ENCODE measurements at places on chromosomes 13 and 19.

DNA sequence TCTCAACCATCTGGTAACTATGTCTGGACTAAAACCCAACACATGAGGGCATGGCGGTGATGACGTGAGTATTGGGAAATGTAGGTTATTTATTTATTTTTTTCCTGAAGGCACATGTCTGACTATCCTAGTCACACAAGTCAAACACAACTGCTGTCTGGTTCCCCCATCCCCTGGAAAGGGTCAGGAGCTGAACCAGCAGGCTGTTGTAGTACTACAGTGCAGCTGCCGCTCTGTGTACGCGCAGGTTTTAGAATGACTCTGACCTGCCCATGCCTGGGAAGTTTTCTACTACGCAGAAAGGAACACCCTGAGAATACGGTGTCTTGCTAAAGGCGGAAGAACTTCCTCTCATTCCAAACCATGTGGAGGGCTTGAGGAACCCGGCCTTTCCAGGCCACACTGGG lies 1.2 kb downstream of the SLC7A1 start:
- no peak for DNase-seq

GRCh38 chr13:112150352-112150751 lies 83.4 kb downstream of the SOX1 start:
- no peak for DNase-seq

- no peak for DNase-seq
Observed at GRCh38 chr13:106383791-106384190, 151.7 kb downstream of the EFNB2 start.

- DNase-seq = no peak
Observed at GRCh38 chr13:100589178-100589725, 663 bp upstream of the GGACT start.

- DNase-seq = no peak
Observed at GRCh38 chr19:38739440-38740256, 4.6 kb downstream of the CAPN12 start.

- DNase-seq = no peak
Observed at GRCh38 chr13:81986308-81986707, 1645.4 kb upstream of the SPRY2 start.

- no peak for DNase-seq
Observed at GRCh38 chr13:43030548-43030947, 7.2 kb downstream of the DNAJC15 start.

DNA sequence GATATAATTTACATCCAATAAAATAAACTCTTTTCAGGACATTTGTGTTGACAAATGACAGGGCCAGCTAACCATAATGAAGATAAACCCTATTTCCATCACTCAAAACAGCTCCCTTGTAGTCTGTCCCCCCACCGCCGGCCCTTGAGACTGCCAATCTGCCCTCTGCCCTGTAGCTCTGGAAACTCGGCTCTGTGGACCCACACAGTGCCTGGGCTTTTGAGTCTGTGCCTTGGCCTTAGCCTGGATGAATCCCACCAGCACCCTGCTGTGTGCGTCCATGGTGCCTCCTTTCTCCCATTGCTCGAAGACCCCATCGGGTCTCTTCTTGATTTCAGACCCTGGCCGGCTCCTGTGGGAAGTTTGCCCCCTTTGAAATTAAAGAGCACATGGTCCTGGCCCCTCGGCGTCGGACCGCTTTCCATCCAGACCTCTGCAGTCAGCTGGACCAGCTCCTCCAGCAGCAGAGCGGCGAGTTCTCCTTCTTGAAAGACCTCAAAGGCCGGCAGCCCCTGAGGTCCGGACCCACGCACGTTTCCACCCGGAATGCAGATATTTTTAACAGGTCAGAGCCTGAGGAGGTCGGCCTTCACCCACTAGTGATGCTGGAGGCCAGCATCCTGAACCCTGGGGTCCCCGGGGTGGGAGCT lies 26.0 kb downstream of the CHAF1A start:
- DNase-seq = no peak

DNA sequence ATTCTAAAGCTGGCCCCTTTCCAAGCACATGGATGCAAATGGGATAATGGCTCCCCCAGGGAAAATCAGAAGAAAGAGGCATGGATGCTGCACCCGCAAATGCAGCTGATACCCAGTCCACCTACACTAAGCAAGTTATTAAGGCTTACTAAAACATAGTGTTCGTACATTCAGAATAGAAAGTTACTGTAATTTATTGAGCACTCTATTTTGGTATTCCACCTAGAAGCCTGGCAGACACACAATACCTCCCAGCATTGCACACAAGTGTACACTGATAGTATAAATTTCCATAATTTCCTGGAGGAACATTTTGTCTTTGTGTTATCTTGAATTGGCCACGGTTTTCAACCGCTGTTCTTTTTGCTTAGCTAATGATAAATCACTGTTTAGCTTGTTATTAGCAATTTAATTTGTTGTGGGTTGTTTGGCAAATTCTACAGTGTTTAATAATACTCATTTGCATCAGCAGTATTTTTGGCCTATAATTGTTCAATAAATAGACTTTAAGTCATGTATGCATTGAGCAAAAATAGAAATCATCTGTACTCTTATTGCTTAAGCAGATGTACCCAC lies 94.5 kb upstream of the MRI1 start:
- no peak for DNase-seq

- no peak for DNase-seq
Observed at GRCh38 chr19:11639245-11639601, 41.9 kb downstream of the ZNF627 start.

DNA sequence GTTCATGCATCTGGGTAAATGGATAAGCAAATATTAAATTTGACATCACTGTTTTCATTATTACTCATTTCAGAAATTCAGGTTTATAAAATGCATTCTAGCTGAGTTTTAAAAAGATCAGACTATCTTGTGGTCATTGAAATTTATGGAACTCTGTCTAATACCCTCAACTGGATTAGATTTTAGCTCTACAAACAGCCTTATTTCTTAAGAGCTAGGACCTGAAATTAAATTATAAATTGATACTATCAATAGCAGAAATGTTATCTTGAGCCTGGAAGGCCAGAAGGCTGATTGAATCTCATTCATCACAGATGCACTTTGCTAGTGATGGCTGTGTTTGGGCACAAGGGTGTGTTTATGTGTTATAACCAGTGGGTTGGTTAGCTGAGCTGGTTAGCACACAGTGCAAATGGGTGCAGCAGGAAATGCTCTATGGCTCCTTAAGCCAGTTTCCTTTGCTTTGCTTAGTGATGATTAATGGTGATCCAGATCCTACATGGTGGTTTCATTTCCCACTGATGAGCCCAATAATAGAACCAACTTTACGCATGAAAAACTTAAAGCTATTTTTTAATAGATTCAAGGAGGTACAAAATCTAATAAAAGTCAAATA lies 310.8 kb upstream of the KLF12 start:
- no peak for DNase-seq

DNA sequence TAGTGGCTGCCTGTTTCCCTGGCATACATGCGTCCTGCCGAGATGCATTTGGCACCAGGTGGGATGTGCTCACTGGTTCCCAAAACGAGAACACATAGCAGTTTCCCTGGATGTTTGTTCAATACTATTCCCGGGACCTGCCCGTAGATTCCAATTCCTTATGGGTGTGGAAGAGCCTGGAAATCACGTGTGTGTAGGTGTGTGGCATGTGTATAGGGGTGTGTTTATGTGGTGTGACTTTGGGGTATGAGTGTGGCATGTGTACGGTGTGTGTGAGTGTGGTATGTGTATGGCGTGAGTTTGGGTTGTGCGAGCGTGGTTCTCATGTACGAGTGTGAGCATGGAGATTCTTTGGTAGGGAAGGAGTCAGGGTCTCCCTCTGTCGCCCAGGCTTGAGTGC lies 2.9 kb upstream of the F7 start:
- DNase-seq = no peak

DNA sequence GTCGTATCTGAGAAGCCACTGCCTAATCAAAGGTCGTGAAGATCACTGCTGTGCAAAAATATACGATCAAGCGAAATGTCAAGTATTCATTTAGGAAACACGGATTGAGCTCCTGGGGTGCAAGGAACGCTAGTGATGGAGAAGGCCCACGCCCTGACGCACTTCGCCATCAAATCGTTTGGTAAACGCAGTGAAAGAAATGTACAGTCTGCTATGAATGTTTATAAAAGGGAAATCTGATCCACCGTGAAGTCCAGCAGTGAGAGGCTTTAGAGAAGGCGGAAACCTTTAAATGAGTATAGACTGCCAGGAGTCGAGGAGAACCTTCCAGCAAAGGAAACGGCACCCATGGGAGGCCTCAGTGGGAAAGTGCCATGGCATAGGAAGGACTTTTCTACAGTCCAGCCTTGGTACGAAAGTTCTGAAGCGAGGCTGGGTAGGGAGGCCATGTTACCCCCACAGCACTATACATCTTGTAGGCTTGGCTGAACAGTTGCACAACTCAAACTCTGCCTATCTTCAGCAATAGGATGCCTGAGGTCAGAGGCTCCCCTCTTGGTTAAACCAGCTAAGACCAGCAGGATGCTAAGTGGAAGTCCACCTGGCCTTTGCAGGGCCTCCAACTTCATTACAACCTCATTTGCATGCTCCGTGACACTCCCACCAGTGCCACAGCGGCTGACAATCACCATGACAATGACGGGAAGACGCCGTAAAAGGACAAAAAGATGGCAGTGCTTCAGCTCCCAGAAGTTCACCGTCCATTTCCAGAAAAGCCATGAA lies 20.4 kb downstream of the PCID2 start:
- DNase-seq = no peak

DNA sequence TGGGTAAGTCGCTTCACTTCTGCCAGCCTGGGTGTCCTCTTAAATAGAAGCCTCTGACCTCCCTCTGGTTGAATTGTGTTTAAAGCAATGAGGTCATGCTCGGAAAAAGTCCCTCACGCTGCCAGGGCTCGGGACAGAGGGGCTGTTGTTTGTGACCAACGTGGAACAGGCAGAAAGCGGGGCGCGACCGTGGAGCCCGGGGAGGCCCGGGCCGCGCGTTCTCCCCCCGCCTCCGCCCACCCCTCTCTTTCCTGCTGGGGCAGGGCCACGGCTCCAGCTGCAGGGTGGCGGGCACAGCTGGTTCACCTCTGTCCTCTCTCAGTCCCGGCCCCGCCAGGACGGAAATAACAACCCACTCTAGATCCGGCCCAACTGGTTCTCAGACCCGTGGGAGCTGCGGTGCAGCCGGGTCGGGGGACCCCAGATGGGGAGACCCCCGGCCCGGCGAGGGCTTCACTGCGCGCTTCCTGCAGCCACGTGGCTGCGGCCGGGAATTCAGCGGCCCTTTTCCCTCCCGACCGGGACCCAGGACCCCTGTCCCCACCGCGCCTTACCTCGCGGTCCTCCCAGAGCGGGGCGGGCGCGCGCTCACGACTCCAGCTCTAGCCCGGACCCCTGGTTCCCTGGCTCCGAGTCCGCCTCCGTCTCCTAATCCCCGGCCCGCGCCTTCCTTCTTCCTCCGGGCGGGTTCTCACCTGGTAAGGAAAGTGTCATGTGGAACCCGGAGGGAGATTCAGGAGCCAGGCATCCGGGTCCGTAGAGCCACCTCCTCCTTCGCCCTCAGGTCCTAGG lies 1.9 kb downstream of the CDC42EP5 start:
- no peak for DNase-seq

GRCh38 chr13:22017226-22017625 lies 346.4 kb downstream of the FGF9 start:
- no peak for DNase-seq

- no peak for DNase-seq
Observed at GRCh38 chr13:25064396-25064795, 31.5 kb upstream of the PABPC3 start.

GRCh38 chr19:9009431-9009830 lies 778 bp downstream of the MUC16 start:
- DNase-seq = no peak
